ENCODE measurements at places on chromosomes 2 and 18. TPM values are rescaled to one million over a fixed set of nuclear protein-coding genes. Genes with fewer than 3 reads are reported as not detected.

DNA sequence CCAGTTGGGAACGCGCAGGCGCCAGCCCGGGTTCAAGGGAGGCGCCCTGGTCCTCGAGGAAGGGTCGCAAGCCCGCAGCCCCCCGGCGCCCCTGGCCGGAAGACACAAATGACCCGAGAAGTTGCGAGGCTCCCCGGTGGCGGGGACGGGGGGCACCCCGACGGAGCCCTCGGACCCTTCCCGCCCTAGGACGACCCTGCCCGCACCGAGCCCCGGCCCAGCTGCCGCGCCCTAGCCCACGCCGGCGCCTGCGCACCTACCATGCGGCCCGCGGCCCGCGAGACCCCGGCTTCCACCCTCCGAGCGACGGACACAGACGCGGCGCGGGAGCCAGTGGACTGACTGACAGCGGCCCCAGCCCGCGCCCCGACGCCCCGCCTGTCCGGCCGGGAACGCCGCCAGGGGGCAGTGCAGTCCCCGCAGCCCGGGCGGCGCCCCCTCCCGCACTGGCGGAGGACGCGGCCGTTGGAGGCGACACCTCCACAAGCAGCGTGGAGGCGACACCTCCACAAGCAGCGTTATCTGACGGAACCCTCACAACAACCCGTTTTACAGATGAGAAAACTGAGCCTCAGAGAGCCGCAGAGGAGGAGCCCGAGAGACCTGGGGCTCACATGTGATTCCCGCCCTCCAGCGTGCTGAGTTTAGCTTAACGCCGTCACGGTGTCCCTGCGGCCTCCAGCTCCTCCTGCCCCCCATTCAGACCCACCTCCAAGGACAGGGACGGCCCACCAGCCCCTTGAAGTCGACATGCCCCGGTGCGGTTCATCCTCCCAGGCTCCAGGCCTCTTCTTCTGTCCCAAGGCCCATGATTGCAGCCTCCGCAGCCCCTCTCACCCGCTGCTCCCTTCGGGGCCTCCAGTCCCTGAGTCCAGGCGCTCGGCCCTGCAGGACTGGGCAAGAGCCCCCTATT is at the start of gene NMUR1:
Gene NMUR1 (minus strand): TSS at position 347 of the 913 bp plus-strand sequence. CDS start 84 bp downstream, at position 263.
- DNase-seq, result peak; percentile 64

PTRHD1 gene
- total RNA-seq, result 32.1 TPM

GREB1L gene
- total RNA-seq, result 5.2 TPM

DNA sequence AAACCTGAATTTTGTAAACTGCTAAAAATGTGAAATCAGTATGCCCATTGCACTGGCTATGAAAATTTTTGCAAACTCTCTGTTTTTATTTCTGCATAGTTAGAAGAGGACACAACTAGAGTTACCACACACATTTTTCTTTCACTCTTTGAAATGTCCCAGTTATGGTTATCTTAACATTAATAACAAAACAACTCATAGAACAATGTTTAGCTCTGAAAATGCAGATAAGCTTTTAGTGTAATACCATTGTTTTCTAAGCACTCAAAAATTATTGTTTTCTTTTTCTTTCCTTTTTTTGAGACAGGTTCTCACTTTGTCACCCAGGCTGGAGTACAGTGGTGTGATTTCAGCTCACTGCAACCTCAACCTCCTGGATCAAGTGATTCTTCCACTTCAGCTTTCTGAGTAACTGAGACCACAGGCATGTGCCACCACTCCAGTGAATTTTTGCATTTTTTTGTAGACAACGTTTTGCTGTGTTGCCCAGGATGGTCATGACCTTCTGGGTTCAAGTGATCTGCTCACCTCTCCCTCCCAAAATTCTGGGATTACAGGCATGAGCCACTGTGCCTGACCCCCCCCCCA is 1204.5 kb upstream of the ZEB2 start:
- DNase-seq, result peak; percentile 46

DNA sequence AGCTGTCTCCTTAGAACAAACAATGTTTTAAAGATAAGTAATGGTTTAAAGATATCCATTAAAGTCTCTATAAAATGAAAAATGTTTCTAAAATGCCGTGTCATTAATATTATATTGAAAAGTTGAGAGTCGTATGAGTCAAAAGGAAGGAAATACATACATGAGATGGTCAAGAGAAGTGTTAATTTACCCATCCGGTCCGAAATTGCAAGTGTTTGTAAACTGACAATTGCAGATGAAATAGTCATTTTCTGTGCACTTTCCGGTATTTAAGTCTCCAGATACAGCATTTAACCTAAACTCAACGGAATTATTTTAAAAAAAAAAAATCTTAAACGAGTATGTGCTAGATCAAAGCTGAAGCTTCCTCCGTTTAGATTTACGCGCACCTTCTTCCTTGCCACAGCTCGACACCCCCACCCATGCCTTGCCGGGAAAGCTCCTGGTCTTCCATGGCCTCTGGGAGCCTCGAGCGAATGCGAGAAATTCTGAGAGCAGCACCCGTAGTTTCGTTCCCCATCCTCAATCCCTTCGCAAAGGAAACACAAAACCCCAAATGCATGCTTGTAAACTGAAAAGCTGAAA is 1.8 kb downstream of the DSC3 start:
- peak; percentile 18 for DNase-seq

GRCh38 chr2:30957591-30957990 is 150.3 kb upstream of the CAPN13 start:
- no peak for DNase-seq

DNA sequence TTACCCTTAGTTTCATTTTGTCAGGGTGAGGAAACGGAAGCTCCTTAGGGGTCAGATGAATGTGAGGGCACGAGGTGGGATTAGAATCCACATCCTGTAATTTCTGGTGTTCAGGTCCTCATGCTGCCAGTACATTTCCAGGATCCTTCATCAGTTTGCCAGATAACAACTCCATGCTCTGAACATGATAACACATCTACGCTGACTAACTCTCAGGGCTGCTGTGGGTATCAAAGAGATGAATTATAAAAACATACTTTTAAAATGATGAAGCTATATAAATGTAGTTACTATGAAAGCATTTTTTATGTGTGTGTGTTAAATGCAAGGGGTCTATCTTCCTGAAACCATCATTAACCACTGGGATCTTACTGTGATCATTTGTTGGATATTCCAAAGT is 325.9 kb downstream of the SLC8A1 start:
- no peak for DNase-seq

GRCh38 chr2:173747035-173747434 is 218.1 kb downstream of the SP3 start:
- DNase-seq, result peak; percentile 4

DNA sequence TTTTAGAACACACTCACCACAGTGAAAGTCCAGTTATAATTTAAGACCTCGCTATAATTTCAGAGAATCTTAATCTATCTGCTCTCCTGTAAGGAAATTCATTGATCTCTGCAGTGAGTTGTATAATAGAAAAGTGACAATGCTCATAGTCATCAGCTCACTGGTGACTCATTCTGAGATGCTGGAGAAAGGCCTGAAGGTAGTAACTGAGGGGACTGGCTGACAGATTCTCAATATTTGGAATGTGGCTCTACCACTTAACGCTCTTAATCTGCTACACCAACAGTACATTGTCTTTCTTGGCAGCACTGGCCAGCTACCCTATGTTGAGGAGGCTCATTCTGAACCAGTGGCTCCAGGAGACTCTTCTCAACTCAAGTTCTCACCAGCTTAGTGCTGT is 246.1 kb downstream of the RPRM start:
- no peak for DNase-seq

LOXL3 gene
- total RNA-seq, result 23.7 TPM

DNA sequence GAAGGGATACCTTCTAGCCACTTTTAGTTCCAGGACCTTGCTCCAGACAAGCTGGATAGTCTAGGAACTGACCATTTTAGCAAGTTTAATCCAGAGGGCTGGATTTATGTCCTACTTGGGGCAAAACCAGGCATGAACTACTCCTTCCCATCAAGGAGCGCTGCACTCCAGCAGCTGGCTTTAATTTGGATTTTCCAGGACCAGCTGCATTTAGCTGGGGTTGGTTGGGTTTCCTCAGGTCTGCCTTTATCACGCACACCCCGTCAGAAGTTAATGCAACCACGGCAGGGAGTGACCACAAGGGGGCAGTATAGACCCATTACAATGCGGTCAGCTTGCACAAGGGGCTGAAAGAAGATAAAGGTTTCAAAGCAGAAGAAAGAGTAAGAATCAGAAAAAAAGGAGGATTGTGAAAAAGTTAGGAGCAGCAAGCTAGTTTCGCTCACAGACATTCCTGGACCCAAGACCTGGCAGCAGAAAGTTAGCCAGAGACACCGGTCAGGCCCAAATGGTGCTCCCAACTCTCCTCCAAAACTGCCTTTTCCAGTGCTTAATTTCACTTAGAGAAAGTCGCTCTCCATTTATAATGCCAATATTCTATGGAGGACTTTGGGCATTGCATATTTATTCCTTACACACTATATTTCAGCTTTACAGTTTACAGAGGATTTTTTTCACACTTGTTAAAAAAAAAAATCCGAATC is 40.1 kb downstream of the SLC4A1AP start:
- peak; percentile 92 for DNase-seq
